ENCODE measurements at places on chromosomes 4 and X. TPM values are rescaled to one million over a fixed set of nuclear protein-coding genes. Genes with fewer than 3 reads are reported as not detected.

DNA sequence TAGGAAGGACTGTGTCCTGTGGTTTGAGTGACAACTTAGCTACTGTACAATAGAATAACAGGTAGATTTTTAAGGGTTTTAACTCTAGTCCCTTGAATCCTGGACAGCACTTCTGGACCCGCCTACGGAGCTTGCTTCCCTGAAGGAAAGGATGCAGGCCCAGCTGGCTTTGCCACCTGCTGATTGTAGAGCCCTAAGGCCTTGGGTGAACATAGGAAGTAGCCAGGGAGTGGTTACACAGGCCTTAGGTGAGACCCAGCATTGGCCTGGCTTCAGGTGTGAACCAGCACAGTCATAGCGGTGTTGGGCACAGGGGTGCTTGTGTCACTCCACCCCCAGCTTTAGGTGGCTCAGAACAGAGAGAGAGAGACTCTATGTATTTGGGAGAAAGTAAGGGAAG lies 413.5 kb downstream of the GRIA2 start:
- no peak for DNase-seq

DNA sequence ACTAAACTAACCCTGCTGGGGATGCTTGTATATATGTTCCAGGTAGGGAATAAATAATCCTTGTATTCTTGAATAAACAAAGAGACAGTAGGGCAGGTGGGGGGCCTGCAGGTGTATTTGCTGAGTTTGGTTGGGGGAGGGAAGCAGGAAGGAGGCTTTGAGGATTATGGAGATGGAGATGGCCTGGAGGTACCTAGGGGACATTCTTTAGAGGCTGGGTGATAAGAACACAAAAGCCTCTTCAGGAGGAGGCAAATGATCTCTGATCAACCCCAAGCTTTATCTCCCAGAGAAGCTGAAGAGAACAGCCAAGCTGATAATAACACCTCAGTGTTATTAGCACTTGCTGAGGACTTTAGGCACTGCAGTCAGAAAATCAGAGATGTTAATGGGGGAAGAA lies 187.7 kb downstream of the MGST2 start:
- no peak for DNase-seq

DNA sequence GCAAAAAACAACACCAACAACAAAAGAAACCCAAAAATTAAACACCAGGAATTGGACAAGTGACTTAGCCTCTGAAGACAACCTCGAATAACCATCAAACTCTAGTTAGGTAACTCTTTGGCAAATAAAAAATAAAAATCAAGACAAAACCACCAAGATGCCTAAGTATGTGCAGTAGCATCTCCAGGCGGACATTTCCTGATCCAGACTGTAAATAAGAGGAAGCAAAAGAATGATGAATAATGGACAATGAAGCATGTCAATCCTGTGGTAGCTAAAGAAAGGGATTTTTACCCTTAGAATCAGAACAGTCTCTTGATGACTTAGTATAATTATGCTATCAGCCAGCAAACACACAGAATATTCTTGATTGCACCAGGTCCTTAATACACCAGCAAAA lies 276.7 kb upstream of the DIAPH2 start:
- no peak for DNase-seq

- no peak for DNase-seq
Observed at GRCh38 chr4:28443371-28443770, 1582.7 kb downstream of the STIM2 start.

DNA sequence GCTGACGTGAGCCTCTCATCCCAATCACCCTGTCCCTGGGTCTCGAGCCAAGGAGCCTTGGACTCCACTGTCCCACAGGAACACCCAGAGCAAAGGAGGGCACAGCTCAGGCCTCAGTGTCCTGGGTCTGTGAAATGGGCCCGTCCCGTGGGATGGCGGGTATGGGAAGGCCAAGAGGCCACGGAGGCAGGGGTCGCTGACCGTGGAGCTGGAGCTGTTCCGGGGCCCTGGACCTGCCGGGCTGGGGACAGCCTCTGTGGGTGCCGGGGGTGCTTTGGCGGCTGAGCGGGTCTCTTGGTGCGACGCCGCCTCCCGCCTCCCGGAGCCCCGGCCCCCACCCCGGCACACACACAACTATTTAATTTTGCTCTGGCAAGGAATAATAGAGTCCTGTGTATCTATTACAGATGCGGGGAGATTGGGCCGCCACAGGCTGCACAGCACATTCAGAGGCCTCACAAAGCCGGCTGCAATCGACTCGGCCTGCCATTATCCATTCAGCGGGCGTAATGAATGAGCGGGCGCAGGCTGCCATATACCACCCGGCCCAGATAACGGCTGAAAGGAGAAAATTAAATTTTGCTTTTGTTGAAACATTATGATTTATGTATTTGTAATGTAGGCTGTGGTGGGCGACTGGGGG lies 83.9 kb upstream of the NKX1-1 start:
- peak; percentile 27 for DNase-seq

The CENPVL2 gene
- total RNA-seq: not detected

- DNase-seq: no peak
Observed at GRCh38 chr4:53967986-53968385, 96.4 kb downstream of the CHIC2 start.

The KLHL13 gene
- 1.5 TPM for total RNA-seq

GRCh38 chrX:65720381-65720964 lies 53.0 kb downstream of the MSN start:
- no peak for DNase-seq

GRCh38 chr4:15005474-15006115 lies 3.3 kb downstream of the CPEB2 start:
- no peak for DNase-seq
